Stimulated activated CD4-positive, alpha-beta T cell treated with anti-CD3 and anti-CD28 coated beads, Interleukin-4, amount 100 ng/mL, for 1 hour (primary cell): ENCODE measurements at places on chromosomes 5 and 9.
A peak's percentile ranks its signal among the peaks of the same experiment; 100 is the strongest.

GRCh38 chr5:73354406-73354805 is 94.2 kb downstream of the FOXD1 start:
- no peak for DNase-seq

DNA sequence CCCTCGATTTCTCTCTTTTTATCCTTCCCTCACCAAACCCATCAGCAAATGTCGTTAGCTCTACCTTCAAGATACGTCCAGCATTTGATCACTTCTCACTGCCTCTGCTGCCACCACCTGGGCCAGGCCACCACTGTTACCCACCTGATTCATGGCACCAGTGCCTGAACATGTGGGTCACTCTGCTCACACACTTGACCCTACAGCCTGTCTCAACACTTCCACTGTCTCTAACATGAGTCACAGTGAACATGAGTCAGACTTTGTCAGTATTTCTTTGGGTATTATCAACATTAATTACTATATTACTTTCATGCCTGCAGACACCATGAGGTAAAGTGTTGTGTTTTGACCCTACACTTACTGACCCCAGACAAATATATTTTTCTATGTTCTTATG is 19.6 kb downstream of the SLC24A2 start:
- no peak for DNase-seq

- DNase-seq: no peak
Observed at GRCh38 chr5:124952566-124952965, 206.1 kb upstream of the ZNF608 start.

GRCh38 chr5:167105941-167106340 is 1185.5 kb upstream of the WWC1 start:
- DNase-seq: no peak

GRCh38 chr9:127121628-127122175 is 733 bp downstream of the ANGPTL2 start:
- DNase-seq: no peak

- DNase-seq: no peak
Observed at GRCh38 chr9:136174779-136175615, 29.9 kb downstream of the LHX3 start.

GRCh38 chr5:117892360-117892759 is 1096.0 kb downstream of the DTWD2 start:
- no peak for DNase-seq

DNA sequence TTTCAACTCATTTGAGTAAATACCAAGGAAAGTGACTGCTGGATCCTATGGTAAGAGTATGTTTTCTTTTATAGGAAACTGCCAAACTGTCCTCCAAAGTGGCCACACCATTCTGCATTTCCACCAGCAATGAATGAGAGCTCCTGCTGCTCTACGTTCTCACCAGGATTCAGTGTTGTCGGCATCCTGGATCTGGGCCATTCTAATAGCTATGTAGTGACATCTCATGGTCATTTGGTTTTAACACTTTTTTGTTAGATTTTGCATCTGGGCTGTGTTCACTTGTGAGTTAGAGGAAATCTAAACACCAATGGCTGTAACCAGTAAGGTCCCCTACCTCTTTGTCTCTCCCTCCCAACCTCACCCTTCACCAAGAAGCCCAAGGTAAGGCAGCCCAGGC is 115.9 kb downstream of the ATPSCKMT start:
- no peak for DNase-seq

DNA sequence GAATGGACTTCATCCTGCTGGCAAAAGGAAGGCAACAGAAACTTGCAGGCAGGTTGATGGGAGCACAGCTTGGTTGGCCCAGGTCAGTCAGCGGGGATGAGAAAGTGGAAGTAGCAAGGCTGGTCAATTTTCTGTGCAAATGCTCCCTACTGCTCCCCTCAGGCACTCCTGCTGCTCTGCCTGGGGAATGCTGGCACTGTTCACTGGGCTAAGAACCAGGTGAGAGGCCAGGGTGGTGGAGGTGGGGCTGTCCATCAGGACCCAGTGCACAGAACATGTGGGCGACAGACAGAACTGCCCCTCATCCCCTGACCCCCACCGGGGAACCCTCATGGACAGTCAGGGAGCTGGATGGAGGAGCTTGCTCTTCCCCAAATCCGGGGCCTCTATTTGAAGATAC is 593.1 kb downstream of the IRX1 start:
- DNase-seq: no peak

DNA sequence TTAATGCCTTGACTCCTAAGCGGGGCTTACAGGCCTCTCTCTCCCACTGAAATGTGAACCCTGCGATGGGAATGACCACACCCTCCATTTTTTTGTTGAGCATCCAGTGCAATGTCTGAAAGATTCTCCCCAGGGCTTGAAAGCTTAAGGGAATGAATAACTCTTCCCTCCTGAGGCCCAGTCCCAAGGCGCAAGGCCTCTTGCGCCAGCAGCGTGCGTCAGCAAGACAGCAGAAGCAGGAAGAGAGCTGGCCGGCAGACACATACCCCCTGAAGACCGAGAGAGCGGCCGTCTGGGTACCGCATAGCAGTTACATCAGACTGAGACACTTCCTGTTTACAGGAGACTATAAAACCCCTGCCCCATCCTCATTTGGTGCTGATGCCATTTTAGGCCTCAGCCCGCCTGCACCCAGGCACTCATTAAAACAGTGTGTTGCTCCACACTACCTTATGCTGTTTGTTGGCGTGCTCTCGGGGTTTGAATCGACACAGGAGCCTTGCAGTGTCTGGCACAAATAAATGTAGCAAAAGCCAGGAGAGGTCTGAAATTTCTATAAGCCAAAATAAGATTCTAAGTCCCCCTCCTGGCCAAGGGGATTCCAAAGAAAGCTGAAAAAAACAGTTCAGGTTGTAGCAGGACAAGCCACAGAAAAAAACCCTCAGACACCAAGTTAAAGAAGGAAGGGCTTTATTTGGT is 62.3 kb downstream of the GDNF start:
- DNase-seq: no peak

GRCh38 chr9:76810377-76810957 is 46.2 kb downstream of the PCA3 start:
- DNase-seq: no peak

DNA sequence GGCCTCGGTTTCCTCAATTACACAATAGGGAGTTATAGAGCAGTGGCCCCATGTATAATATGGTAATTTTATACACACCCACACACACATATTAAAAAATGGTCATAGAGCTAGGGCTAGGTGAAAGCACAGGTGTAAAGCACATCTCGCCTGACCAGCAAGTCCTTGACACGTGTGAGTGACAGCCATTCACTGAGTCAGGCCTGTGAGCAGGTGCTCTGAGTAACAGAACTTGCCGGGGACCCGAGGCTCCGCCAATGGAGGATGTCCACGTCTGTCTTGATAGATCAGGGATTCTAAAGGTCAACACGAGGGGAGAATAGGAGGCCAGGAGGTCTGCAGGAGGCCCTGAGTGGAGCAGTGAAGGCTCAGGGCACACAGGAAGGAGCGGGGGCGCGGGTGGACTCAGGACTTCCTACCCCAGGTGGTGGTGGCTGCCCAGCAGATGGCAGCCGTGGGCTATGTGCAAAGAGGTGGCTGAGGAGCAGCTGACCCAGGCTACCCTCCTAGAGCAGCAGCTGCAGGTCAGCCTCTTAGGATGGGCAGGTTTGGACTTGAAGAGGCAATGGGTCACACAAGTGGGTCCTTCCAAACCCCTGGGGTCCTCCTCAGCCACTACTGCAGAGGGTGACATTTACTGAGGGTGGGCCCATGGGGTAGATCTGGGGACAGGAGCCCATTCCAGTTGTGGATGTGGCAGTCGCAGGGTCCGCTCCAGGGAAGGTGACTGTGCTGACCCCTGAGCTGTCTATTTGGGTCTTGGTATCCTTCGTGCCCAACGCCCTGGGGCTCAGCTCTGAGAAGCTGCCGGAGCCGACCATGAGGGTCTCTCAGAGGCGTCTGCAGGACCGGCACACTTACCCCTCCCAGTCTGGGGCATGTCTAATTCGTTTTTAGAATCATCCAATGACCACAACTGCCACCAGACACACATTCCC is 45.9 kb downstream of the PRRT1B start:
- DNase-seq: peak; percentile 83

DNA sequence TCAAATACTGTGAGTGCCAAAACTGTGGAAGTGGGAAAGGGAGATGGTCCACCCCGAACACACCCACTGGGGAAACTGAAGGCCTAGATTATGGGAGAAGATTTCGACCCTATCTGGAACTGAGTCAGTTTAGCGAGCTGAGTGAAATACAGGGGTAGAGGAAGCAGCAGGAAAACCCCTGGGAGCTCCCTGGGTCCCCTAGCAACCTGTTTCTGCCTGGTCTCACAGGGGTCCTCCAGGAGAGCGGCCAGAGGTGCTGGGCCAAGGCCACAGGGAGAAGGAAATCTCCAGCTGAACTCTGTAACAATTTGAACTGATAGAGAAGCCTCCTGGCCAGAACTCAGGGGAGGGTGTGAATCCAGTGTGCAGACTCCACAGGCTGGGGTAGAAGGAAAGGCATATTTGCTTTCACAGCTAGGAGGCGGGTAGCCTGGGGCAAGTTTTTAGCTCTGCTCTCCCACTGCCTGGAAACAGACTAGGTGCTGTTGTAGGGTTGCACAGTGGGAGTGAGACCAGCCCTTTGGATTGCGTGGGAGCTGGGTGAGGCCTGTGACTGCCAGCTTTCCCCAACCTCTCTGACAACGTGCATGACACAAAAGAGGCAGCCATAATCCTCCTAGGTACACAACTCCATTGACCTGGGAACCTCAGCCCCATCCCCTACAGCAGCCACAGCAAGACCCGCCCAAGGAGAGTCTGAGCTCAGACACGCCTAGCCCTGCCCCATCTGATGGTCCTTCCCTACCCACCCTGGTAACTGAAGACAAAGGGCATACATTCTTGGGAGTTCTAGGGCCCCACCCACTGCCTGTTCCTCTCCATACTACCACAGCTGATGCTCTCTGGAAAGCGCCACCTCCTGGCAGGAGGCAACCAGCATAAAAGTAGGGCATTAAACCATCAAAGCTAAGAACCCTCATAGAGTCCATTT is 78.8 kb upstream of the GPBP1 start:
- no peak for DNase-seq

- DNase-seq: no peak
Observed at GRCh38 chr5:109256486-109256885, 153.3 kb downstream of the PJA2 start.

GRCh38 chr9:34554211-34555001 is 31.6 kb upstream of the ENHO start:
- no peak for DNase-seq

GRCh38 chr9:86079865-86080469 is 19.4 kb downstream of the GOLM1 start:
- no peak for DNase-seq

DNA sequence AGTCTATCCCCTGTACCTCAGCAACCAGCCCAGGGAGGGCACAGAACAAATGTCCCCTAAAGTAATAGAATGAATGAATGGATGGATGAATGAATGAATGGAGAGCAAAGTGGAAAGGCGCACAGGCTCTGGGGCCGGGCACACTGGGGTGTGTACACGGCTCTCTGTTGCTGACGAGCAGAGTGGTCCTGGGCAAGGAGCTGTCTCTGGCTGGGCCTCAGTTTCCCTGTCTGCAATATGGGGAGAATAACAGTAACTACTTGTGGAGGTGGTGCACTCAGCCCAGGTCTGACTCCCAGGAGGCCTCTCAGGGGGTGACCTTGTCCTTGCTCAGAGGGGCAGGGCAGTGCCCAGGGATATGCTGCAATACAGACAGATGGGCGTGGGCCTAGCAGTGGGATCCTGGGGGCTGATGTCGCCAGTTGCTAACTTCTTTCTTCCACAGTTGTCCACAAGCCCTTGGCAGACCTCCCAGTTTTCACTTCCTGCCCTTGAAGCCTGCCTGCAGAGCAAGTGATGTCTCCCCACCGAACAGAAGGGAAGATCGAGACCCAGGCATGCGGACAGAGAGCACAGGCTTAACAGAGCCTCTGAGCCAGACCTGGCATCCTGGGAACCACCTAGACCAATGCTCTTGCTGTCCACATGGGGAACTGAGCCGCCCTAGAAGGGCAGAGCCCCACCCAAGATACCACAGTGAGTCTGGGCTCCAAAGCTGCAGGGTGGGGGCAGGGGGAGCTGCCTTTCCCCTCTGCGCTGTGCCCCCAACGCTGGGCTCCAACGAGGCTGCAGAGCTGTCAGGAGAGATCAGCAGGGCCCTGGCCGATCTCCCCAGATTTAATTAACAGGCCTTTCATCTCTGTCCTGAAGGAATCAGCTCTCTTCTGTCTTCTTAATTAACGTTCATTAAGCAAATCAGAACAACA is 13.6 kb upstream of the LAMC3 start:
- no peak for DNase-seq

DNA sequence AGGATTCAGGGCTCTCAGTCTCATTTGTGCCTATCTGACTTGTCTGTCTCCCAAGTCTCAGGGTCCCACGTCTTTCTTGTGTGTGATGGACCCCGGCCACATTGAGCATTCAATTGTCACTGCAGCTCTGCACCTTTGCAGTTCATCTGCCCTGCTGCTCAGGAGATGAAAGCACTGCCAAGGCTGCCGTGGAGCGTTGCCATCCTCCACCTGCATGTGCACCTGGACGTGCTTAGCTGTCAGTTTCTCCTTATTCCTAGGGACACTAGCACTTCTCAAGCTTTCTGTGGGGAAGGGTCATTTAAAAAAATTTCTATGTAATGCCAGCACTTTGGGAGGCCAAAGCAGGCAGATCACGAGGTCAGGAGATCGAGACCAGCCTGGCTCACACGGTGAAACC is 22.8 kb upstream of the GFPT2 start:
- no peak for DNase-seq

GRCh38 chr9:3058409-3058808 is 214.5 kb upstream of the PUM3 start:
- DNase-seq: no peak

DNA sequence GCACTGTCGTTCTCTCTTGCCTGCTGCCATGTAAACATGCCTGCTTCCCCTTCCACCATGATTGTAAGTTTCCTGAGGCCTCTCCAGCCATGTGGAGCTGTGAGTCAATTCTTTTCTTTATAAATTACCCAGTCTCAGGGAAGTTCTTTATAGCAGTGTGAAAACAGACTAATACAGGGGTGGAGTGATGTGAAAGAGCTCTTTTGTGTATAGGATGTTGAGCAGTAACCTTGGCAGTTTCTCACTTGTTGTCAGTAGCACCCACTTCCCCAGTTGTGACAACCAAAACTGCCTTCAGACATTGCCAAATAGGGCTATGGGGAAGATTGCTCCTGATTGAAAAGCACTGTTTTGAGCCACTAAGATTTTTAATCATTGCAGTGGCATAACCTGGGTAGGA is 552.2 kb upstream of the ZNF462 start:
- no peak for DNase-seq

DNA sequence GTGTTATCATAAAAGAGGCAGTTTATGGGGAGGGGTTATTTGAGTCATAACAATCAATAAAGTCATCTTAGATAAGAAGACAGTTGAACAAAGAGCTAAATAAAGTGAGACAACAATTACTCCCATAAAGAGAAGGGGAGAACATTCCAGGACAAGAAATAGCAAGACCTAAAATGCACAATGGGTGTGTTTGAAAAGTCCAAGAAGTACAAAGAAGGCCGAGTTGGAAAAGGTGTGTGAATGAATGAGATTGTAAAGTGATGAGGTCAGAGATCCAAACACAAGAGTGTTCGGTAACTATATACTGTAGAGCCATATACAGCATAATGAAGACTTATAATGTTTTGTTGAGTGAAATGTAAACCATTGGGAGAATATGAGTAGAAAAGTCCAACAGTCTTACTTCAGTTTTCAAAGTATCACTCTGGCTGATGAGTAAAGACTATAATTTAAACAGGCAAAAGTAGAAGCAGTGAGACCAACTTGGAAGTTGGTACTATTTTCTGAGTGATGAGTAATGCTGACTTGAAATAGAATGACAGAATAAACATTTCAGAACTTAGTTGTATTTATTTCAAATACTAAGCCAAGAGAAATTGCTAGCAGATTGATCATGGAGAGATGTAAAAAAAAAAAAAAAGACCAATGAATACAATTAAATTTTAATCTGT is 868.7 kb upstream of the CDH9 start:
- DNase-seq: no peak
